ENCODE measurements at places on chromosomes 3 and 15.

DNA sequence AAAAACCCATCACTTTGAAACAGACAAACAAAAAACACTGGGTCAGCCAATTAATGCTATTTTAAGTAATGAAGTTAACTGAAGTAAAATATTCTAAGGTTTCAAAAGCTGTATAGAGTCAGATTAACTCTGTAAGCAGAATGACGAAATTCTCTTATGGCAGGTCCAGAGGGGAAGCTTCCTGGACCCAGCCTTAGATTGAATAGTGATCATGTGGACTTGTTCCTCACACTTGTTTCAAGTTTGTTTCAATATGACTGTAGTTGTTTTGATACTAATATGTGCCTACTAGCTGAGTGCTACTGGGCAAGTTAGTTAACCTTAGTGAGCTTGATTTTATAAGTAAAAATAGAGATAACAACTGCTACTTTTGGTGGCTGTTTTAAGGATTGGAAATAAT lies 32.6 kb downstream of the PLS1 start:
- DNase-seq: no peak

GRCh38 chr15:31605467-31605931 lies 278.9 kb downstream of the KLF13 start:
- DNase-seq: no peak

- no peak for DNase-seq
These were observed 86.1 kb downstream of the TJP1 start for GRCh38 chr15:29736012-29736743.

GRCh38 chr15:96428742-96429141 lies 98.2 kb downstream of the NR2F2 start:
- no peak for DNase-seq

DNA sequence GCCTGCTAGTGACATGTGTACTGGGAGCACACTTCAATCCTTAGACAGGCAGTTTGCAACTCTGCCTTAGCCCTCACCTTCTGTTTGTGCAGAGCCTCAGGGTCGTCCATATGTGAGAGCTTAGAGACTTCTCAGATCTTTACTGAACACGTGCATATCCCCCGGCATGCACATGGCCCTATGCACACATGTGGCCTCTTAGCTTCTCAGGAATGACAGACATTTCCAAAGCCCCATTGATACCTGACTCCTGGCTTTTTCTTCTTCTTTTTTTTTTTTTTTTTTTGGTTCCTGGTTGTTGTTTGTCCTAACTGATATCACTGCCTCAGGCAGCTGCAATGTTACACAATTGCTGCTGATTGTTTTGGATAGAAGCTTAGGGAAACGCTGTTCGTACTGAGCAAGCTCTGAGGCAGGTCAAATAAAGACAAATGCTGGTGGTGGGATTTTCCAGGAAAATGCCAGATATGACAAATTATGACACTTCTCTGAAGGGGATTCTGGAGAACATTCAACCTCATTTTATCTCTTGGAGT lies 107.2 kb upstream of the RGMA start:
- no peak for DNase-seq

GRCh38 chr3:29612536-29612935 lies 331.7 kb downstream of the RBMS3 start:
- DNase-seq: no peak

GRCh38 chr3:144085964-144086363 lies 114.3 kb downstream of the DIPK2A start:
- DNase-seq: no peak

DNA sequence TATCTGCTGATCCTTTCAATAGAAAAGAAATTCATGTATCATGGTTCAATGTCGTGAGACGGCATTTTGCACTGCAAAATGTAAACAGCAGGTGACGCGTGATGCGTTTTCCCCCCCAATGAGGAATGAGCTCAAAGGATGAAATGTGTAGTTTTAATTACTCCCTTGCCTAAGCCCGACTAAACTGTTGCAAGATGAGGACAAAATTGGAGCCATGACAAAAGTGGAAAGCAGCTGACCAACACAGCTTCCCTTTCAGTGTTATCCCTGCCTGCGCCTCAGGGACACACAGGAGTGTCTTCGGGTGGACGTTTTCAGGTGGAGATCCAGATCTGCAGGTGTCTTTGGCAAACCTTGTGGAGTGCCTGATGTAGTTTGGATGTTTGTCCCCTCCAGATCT lies 92.0 kb downstream of the GABRG3 start:
- DNase-seq: no peak

GRCh38 chr3:70989174-70989573 lies 594.4 kb downstream of the FOXP1 start:
- DNase-seq: no peak

GRCh38 chr15:99435113-99435695 lies 130.6 kb upstream of the MEF2A start:
- DNase-seq: no peak

DNA sequence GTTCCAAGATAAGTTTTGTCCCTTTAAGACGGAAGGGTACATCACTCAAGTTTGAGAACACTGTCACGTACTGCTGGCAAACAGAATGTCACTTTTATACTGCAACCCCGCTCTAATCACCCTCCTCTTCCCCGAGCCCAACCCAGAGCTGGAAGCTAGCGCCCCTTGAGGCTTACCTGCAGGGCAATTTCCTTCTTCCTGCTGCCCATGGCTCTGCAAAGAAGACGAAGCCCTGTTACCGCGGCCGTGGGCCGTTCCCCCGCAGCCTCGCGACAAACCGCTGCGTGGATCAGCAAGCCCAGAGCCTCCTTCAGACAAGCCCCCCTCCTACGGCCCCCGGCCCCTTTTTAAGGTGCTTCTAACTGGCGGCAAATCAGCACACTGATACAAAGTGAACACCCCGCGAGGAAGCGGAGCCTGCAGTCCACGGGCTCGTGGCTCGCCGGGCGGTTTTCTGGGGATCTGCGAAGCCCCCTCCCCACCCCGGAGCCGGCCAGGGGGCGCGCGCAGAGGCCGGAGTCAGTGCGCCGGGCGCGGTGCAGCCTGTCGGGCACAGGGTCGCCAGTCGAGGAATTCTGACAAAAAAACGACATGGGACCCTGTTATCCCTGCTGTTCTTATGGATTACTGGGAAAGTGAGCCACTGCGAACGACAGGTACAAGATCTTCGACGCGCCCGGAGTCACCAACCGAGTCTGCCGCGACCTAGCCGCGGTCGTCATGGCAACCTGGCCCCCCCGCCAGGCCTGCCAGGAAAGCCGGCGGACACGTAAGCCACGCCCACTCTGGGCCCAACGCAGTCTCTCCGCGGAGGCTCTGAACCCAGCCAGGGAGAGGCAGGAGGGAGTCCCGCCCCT lies at the start of gene NME9:
TSS of gene NME9 (minus strand) at position 725 of the 857 bp plus-strand sequence. CDS start at position 209, 516 bp downstream.
- DNase-seq: peak; percentile 86

DNA sequence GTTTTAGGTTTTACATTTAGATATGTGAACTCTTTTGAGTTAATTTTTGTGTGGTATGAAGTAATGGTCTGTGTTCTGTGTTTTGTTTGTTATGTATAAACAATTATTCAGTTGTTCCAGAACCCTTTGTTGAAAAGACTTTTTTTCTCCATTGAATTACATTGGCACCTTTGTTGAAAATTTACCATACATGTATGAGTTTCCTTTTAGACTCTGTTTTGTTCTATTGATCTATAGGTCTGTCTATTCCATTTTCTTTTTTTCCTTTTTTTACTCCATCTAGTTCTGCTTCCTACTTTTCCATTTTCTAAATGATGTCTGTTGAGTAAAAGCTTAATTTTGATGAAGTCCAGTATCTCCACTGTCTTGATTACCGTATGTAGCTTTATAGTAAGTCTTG lies 31.4 kb downstream of the ARIH2 start:
- DNase-seq: no peak

GRCh38 chr15:71712182-71712581 lies 98.2 kb upstream of the NR2E3 start:
- DNase-seq: no peak

DNA sequence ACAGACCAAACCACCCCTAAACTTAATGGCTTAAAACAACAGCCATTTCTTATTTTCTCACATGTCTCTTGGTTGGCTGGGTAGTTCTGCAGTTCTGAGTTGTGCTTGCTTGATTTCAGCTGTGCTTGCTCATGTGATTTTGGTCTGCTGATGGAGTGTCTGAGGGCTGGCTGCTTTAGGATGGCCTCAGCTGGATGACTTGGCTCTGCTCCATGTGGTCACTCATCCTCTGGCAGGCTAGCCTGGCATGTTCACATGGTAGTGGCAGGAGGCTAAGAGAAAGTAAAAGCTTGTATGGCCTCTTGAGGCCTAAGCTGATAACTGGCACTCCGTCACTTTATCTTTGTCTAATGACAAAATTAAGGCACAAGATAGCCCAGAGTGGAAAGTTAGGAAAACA lies 4.1 kb downstream of the SV2B start:
- DNase-seq: no peak

DNA sequence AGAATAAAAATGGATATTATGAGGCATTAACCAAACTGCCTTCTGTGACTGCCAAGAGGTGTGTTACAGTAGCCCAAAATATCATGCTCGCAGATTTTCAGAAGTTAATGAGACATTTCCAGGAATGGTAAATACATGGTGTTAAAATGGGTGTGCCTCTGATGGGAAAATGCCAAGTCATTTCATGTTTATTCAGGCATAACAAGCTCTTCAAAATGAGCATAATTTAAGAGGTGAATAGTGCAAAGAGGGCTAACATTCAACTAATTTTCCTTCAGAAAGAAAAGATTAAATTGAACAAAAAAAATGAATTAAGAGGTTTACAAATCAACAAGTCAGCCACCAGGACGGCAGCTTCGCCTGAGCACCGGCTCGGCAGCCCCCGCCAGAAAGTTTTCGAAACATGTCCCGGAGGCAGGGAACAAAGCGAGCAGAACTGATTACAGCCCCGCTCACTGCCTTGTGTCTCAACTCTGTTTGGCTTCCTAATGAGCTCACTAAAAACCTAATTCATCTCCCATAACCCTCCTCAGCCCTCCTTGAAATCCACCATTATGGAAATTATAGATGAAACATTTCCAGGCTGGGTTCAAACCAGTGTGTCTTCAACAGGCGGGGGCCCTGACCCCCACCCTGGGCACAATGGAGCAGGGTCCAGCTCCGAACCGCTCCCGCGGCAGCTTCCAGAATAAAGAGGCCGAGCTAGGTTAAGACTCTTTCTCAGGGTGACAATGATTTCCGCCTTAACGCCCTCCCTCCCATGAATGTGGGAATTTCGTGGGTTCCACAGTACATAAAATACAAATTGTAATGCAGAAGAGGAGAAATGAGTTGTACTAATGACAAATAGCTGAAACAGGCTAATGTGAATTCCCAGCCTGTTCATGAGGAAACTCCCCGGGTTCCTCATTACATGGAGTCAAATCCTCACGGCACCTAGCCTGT lies 43.9 kb downstream of the MEIS2 start:
- DNase-seq: no peak

GRCh38 chr3:71524672-71525071 lies 58.9 kb downstream of the FOXP1 start:
- DNase-seq: no peak

DNA sequence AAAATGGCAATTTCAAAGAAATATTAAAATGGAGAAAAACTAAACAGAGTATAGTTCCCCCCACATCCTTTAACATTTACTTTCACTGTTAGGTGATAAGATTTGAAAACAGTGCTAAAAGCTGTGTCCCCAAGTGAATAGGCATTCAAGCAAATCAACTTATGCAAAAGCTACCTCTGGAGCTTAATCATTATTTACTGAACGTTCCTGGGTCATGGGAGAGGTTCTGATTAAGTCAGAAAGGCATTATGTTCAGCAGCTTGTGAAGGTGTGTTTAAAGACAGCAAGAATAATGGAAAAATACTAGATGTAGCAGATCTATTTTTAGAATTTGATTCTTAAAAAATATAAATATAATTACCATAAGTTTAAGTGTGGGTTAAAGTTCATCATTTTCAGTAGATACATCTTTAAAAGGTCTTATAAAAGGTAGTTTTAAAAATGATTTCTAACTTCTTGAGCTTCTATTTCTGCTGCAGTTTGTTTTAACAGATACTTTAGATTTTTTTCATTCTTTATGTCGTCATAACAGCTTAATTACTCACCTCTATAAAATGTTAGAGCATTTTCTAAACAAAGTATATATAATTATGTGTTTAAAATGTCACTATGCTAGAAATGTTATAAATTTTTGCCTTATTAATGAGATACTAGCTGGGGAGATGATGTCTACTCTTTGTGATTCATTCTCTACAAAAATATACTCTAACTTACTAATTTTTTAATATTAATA lies 127.9 kb downstream of the MITF start:
- no peak for DNase-seq

DNA sequence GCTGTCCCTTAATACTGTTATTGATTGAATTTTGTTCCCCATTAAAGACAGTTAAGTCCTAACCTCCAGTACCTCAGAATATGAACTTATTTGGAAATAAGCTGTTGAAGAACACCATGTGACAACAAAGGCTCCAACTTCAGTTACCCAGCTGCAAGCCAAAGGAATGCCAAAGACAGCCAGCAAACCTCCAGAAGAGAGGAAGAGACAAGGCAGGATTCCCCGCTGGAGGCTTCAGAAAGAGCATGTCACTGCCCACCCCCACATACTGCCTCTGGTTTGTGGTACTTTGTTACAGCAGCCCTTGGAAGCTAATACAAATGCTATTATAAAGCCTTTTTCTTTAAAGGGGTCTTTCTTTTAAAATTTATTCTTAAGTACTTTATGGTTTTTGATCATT lies 18.4 kb upstream of the NEK10 start:
- DNase-seq: no peak

DNA sequence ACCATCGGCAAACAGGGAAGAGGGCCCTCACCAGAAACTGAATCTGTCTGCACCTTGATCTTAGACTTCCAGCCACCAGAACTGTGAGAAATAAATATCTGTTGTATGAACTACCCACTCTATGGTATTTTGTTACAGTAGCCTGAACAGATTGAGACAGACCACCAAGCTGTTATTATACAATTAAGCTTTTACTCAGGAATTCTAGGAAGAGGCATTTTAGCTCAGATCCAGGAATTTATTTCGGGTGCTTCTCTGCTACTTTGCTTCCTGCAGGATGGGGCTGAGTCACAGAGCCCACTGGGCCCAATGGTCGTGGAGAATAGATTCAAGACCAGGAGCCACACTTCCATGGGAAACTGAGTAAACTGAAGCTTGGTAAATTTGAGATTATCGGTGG lies 145.5 kb upstream of the PFN2 start:
- DNase-seq: no peak

DNA sequence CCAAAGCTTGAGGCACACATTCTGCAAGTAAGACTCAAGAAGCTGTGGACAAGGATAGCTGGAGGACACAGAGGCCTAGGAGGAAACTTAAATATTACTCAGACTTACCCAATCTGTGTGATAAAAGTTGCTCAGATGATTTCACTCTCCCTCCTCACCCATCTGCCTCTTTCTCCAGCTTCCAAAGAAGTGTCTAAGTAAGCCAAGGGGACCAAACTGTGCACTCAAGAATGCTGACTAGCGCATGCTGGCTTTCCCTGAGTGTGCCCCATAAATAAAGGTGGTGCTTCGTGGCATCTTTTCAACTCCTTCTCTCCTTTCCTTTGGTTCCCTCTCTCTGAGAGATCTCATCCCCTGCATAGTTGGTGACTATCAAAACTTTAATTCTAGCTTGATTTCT lies 211.0 kb upstream of the LMCD1 start:
- DNase-seq: no peak
